ENCODE measurements at places on chromosomes 6 and 20.

DNA sequence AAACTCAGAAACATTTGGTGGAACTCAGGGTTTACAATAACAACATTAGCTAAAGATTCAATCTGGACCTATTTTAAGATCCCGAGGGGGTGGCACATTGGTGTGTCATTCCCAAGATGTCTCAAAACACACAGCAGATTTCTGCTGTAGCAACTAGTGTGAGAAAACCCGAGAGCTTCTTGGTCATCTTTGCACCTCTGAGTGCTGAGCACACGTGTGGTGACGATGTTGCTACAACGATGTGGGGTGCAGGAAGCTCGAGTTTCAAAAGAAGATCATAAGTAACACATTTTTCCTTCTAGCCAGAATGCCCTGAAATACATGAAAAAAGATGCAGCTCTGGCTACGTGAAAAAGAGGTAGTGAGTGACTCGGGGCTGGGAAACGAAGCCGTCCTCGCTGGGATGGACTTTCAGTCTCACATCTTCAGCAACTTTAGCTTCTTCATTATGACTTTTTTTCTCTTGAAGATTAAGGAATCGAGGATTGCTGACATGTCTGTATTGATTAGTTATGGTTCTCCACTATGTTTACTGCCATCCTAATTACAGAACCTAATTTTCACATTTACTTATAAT lies 1.5 kb downstream of the RAMACL start:
- DNase-seq, result no peak

- DNase-seq, result no peak
Observed at GRCh38 chr6:85669735-85670194, 27.1 kb upstream of the SYNCRIP start.

DNA sequence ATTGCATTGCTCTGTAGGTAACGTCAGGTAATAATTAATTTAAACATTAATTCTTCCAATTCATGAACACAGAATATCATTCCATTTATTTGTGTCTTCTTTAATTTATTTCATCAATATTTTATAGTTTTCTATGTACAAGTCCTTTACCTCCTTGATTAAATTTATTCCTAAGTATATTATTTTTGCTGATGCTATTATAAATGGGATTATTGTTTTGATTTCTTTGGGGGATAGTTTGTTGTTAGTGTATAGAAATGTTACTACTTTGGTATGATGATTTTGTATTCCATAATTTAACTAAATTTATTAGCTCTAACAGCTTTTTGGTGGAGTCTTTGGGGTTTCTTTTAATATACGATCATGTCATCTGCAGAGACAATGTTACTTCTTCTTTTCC lies 44.7 kb upstream of the CCND3 start:
- no peak for DNase-seq

GRCh38 chr6:162222521-162222920 lies 505.0 kb downstream of the PRKN start:
- no peak for DNase-seq

DNA sequence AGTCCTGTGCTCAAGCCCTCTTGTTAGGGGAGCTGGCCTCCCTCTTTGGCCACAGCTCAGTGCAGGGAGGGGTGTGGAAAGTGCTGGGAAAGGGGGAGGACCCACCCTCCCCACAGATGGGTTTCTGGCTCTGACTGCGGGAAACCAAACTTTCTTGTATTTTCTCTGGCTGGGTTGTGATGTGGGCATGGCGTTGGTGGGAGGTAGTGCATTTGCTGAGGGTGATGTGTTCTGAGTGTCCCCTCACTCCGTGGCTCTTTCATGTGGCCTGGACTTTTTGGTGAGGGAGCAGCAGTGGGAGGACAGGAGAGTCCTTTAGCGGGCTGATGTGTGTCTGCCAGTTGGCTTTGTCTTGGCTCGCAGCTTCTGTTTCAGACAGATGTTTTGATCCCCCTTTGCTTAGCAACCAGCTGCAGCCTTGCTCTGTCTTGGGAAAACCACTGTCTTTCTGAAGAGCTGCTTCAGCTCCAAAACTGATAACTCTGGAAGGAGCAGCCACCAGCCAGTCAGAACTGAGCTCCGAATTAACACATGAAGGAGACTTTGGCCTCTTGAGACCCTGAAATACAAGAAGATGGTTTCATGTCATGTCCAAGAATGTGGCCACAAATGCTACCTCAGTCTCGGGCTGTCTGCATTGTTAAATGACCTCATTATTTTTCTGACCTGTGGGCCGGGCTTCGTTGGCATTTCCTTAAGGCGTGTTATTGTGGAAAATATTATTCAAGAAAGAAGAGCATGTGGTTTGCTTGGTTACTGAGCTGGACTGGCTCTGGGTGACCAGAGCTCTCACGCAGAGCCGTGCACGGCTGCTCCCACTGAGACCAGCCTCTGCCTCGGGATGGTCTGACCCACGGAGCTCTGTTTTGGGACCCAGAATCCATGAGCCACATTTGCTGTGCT lies 21.5 kb downstream of the SYNJ2 start:
- no peak for DNase-seq

DNA sequence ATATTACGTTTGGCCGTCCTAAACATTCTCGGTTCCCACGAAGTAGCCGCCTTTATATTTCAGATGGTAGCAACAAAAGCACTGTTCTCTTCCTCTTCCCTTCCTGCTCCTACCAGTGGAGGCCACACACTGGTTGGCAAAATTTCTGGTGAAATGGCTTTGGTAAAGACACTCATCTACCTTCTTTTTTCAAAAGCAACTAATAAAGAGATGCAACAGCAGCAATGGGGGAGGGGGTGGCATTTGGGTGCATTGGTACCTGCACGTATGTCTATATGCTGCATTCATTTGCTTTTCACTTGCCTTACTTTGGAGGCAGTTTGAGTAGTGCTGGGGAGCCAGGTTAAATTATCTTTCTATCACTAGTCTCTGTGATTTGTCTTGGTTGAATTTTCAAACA lies 6.0 kb downstream of the POU3F2 start:
- no peak for DNase-seq

- DNase-seq, result no peak
Observed at GRCh38 chr20:43432498-43432897, 25.2 kb upstream of the SRSF6 start.

- DNase-seq, result no peak
Observed at GRCh38 chr20:12957968-12958367, 50.8 kb upstream of the SPTLC3 start.

DNA sequence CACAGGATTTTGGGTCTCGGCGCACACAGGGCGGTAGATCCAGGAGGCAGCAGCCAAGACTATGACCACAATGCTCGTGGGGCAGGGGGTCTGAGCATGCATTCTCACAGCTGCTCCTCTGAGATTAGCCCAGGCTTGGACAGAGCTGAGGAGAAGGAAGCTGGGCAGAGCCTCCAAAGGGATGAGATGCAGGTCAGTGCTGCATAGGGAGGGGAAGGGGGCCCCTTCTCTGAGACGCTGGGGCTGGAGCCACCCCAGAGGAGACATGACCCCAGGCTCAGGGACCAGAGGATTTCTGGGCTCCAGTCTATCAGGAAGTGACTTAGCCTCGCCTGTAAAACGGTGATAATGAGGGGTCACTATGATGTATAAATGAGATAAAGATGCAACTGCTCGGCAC lies 93.9 kb downstream of the BFSP1 start:
- no peak for DNase-seq

- DNase-seq, result no peak
Observed at GRCh38 chr6:4441981-4442434, 306.6 kb upstream of the ECI2 start.

GRCh38 chr6:126103993-126104392 lies 117.7 kb downstream of the TRMT11 start:
- no peak for DNase-seq

- no peak for DNase-seq
Observed at GRCh38 chr6:25334793-25335192, 55.6 kb downstream of the CARMIL1 start.

GRCh38 chr6:135546680-135547418 lies 49.3 kb upstream of the AHI1 start:
- DNase-seq, result no peak

GRCh38 chr6:138416206-138416605 lies 12.2 kb downstream of the HEBP2 start:
- no peak for DNase-seq

- no peak for DNase-seq
Observed at GRCh38 chr6:149478631-149479314, 6.0 kb downstream of the ZC3H12D start.

- DNase-seq, result no peak
Observed at GRCh38 chr6:52759085-52759484, 4.2 kb downstream of the GSTA2 start.

DNA sequence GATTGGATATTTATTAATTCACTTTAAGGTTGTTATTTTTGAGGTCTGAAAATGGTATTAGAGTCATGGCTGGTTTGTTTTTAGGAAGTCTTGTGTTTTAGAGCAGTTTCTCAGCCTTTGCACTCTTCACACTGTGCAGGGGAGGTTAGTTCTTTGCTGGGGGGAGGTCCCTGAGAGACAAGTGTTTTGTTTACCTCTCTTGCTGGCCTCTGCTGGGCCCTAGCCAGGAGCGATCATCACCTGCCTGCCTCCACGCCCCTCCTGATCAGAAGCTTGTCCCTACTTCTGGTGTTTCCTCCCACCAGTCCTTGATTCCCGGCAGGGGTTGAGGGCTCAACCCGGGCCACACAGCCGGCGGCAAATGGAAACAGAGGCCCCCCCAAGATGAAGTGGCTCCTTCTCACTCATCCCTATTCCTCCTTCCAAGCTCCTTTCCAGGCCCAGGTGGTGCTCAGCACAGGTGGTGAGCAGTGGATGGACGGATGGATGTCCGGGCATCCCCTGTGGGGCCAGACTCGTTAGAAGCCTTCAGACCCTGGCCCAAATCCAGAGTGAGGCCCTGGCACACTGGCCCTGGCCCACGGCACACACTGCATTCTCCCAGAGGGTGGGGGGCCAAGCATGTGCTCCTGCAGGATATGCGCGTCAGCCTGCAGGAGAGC lies 51.3 kb downstream of the GRM4 start:
- DNase-seq, result no peak

DNA sequence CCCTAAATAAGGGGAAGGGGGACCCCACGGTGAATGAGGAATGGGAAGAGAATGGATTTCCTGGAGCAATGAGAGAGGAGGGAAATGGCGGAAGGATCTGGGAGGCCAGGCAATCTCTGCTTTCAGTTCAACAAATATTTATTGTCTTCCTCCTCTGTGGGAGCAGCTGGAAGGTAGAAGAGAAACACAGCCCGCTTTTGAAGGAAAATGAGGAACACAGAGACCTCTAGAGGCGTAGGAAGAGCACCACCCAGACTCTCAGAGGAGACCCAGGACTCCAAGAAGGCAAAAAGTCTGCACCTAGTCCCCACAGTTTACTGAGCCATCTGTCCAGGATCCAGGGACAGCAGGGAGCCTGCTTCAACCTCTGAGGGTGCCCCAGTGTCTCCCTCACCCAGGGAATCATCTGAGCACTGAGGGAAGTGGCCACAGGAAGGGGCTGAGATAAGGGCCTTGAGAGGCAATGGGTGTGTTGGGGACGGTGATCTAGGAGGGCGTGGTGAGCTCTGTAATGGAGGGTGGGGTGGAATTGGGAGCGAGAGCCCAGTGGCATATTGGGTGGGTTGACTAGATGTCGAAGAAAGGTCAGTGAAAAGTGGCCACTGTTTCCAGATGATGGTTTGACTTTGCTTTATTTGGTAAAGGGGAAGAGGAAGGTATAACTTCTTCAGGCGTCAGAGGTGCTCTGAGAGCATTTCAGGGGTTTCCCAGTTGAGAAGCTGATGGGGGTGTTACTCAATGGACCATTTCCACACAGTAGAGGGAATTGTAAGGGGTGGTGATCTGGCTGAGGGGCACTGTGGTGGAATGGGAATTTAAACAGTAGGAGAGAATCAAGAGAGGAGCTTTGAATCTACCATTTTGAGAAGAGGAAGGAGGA lies 610 bp downstream of the PSORS1C1 start:
- no peak for DNase-seq

- DNase-seq, result no peak
Observed at GRCh38 chr20:1934156-1934555, 38.9 kb downstream of the SIRPA start.

- no peak for DNase-seq
Observed at GRCh38 chr6:110710115-110710514, 105.2 kb downstream of the CDK19 start.

DNA sequence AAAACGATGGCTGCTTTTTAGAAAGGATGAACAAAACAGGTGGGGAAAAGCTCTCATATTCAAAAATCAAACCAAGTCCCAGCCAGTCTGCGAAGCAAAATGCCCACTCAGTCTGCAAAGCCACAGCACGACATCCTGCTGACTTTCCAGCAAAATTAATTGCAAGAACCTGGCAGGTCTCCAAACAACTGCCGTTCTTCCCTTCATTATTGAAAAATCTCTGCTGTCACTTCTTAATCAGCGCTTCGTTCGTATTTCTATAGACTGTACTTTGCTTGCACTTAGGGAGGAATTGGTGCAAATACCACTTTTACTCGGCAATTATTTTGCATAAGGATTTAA lies 222.4 kb downstream of the CBLN4 start:
- DNase-seq, result no peak

DNA sequence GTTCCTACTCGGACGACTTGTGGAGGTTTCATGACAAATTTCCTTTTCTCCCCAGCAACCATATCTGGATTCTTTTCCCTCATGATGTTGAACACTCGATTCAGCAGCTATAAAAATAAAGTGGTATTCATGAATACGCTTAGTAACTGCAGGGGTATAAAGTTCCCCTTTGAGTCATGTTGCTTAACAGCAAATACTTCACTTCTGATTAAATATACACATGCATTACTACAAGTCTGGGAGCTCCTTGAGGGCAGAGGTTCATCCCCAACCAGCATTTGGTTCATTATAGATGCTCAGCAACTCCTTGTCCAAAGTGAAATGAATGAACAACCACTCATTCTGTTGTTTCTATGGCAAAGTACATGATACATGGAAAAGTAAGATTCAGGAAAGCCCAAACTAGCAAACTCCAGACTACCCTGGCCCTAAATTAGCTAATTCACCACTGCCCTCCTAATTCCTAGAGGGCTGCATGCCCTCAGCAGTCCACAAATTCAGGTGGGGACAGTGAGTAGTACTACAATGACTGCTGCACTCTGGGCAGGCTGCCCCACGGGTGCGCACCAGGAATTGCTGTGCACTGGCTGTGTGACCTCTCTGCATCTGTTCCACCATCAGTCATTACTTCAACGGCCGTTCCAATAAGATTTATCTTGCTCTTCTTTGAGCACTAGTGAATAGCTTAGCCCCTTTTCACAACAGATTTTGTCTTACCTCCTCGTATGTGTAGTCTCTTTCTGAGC lies 15.2 kb downstream of the EIF2S2 start:
- no peak for DNase-seq

DNA sequence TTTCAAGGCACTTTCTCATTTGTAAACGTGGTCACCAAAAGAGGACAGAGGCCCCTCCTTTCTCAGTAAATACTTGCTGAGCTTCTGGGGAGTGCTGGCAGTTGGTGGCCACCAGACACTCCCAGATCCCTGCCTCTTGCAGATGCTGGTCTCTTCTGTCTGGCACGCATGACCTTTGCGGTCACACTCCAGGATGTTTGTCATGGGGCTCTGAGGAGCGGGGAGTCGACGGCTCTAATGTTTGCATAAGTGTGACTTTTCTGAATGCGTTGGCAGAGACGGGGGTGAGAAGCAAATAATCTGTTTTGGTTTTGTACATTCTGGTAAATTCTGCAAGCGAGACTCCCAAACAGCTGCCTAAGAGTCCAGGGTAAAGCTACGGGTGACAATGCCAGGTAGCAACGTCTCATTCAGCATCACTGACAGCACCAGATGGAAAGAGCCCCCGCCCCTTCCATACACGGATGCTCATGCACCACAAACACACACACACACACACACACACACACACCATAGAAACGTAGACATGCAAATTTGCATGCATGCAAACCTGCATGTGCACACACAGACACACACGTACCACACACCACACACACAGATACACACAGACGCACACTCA lies 101.1 kb downstream of the YTHDF1 start:
- DNase-seq, result no peak
